Erythroblast (primary cell): ENCODE measurements at places on chromosomes 13 and 19.
A peak's percentile ranks its signal among the peaks of the same experiment; 100 is the strongest.

GRCh38 chr19:40155749-40156265 is 35.4 kb upstream of the MAP3K10 start:
- peak; percentile 9 for DNase-seq

DNA sequence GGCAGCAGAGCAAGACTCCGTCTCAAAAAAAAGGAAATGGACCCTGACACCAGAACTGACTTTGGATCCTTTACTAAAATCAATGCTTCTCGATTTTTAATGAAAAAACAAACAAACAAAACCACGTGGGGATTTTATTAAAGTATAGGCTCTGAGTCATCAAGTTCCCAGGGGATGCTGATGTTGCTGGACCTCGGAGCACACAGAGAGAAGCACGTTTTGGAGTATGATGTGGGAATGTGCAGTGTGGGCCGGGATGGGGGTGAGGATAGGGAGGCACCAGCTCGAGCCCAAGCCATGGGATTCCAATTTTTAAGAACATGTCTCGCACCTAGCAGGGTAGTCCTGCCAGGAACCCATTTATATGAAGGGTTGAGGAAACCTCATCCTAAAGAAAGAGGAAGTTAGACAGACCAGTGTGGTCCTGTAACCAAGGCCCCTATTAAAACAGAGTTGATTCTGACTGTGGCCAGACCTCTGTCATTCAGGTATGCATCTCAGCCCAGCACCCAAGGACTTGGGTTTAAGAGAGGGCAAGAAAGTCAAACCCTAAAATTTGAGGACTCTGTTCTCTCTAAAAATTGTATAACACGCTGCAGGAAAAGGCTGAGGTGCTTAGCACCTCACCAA is 6.4 kb downstream of the FLT1 start:
- DNase-seq = no peak

DNA sequence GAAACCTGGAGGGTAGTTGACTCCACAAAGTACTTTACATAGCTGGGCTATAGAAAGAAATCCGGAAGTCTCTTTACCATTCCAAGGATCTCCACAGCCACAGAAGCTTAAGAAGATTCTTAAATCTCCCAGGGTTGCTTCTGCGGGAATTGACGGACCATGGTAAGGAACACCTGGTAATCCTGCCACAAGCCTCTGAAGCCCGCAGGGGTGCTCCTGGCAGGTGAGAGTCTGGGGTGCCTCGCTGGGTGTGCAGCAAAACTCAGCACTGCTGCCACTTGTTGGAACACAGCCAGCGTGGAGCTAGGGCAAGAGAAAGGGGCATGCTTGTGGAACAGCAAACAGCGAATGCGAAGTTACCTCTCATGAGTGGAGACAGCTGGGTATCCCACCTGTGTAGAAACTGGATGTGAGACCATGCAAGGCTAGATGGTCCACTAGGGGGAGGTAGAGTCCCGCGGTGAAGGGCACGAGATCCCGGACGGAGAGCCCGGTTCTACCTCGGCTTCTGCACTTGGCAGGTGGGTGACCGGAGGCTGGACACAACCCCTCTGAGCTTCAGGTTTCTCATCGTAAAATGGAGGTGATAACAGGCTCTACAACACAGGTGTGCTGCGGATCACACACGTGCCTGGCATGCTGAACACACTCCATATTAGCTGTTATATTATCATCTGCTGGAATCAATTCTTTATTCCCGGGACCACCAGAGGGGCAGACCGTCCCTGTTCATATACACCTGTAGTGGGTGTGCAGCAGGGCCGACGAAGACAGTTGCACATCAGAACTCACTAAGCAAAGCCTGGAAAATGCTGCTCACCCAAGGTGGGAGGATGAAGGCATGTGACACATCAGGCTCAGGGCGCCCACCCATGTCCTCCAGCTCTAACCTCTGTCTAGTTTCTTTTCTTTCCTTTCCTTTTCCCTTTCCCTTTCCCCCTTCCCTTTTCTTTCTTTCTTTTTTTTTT is 24.1 kb upstream of the UBAC2 start:
- DNase-seq = peak; percentile 87

DNA sequence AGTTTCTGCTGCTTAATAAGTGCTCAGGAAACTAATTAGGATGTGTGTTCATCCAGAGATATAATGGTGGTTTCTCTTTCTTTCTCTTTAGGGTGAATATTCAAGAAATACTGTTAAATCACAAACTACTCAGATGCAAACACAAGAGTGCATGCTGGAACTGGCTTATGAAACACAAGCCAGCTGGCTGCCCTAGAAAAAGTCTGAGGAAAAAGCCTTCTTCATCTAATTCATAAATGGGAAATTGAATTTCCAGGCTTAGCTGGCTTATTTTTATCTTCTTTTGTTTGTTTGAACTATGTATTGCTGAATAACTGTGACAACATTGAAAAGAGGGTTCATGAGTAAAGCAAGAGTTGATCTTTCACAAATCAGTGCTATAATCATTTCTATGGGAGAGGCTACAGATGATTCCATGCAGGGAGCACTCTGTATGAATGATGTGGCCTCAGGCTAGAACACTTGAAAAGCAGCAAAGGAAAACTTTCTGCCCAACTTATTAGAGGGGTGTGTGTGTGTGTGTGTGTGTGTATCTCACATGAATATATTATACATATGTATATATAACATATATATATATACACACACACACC is 69.8 kb upstream of the SCEL start:
- DNase-seq = no peak

DNA sequence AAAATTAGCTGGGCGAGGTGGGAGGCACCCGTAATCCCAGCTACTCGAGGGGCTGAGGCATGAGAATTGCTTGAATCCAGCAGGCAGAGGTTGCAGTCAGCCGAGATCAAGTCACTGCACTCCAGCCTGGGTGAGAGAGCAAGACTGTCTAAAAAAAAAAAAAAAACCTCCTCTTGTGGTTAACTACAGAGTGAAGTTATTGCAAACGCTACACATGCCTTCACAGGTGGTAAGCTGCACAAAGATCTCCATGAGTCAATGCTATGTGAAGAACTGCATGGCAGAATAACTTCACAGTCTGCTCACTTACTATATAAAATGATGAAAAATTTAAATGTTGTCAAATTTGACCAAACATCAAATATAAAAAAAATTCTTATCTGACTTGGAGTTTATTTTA is 436.8 kb downstream of the FGF14 start:
- DNase-seq = no peak

DNA sequence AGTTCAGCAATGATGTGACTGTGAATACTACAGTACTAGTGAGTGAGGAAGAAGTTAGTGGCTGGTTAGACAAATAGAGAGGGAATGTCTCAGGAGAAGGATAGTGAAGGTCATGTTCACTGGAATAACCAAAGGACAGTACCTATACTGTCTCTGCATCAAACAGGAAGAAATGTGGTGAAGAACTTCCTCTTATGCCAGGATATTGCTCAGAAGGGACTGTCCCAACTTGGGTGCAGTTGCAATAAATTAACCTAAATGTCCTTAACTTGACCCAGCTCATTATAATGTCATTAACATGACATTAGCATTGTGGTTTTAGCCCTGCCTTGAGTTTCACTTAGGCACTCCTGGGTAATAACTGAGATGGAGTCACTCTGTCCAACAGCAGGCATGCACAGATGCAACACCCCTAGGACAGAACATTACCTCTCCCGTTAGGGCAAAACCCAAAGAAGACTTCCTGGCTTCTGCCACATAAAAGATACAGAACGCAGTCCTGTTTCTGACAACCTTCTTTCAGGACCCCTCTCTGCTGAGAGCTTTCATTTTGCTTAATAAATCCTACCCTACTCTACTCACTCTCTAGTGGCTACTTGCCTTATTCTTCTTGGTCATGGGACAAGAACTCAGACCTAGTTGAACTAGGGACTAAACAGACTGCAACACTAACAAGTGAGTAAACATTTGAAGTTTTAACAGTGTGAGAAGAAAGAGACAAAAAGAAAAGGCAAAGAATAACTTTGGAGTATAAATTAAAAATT is 1591.6 kb upstream of the MIR17HG start:
- no peak for DNase-seq

- no peak for DNase-seq
Measured at GRCh38 chr13:79869326-79869725, 388.4 kb downstream of the NDFIP2 start.

DNA sequence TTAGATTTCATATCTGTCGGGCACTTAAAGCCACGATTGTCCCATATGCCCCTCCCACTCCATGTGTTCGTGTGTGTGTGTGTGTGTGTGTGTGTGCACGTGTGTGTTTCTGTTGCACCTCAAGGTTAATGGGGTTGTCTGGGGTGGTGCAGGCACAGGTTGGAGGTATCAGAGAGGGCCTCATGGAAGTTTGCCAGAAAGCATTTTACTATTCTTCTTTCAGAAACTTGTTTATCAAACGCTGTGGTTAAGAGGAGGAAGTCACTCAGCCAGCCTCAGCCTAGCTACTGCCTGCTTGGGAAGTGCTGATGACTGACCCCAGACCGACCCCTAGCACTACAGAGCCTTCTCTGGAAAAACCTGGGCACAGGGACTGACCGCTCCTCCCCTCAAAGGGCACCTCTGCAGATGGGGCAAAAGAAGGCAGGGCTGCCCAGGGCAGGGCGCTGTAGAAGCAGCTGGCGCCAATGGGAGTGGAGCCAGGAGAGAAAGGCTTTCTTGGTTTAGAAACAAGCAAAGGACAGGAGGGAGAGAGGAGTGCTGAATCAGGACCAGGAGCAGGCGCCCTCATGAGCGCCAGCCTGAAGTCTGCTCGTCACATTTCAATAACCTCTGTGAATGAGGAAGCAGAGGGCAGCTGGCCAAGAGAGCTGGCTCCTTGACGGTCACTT is 3.9 kb downstream of the SIAH3 start:
- no peak for DNase-seq

DNA sequence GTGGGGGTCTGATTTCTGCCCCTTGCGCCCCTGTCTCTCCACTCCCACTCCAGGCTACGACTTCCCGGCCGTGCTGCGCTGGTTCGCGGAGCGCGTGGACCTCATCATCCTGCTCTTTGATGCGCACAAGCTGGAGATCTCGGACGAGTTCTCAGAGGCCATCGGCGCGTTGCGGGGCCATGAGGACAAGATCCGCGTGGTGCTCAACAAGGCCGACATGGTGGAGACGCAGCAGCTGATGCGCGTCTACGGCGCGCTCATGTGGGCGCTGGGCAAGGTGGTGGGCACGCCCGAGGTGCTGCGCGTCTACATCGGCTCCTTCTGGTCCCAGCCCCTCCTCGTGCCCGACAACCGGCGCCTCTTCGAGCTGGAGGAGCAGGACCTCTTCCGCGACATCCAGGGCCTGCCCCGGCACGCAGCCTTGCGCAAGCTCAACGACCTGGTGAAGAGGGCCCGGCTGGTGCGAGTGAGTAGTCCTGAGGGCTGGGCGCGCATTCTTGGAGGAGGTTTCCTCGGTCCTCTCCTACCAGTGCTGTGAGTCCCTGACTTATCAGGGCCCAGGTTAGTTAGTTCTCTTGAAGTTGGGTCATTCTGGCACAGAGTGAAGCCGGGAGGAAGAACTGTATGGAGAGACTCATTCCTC is 12.7 kb downstream of the EHD2 start:
- no peak for DNase-seq

- DNase-seq = no peak
Measured at GRCh38 chr13:36778083-36778671, 40.8 kb upstream of the RFXAP start.

- no peak for DNase-seq
Measured at GRCh38 chr13:82917984-82918383, 964.3 kb downstream of the SLITRK1 start.

- DNase-seq = no peak
Measured at GRCh38 chr19:32039440-32039839, 306.0 kb upstream of the ZNF507 start.

DNA sequence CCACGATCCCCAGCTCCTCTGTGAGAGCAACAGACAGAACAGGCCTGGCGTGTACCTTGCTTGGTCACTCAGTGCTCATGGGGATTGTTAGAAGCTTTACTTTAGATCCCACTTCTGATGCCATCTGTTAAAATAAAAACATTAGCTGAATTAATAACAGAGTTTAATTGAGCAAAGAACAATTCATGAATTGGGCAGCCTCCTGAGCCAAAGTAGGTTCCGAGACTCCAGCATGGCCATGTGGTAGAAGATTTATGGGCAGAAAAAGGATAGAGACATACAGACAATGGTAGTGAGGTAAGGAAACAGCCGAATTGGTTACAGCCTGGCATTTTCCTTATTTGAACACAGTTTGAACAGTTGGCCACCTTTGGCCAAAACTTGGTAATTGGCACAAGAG is 223.9 kb upstream of the TRPC4 start:
- no peak for DNase-seq
